ENCODE measurements at places on chromosomes 1 and 21. TPM values are rescaled to one million over a fixed set of nuclear protein-coding genes. Genes with fewer than 3 reads are reported as not detected.
A peak's percentile ranks its signal among the peaks of the same experiment; 100 is the strongest.

DNA sequence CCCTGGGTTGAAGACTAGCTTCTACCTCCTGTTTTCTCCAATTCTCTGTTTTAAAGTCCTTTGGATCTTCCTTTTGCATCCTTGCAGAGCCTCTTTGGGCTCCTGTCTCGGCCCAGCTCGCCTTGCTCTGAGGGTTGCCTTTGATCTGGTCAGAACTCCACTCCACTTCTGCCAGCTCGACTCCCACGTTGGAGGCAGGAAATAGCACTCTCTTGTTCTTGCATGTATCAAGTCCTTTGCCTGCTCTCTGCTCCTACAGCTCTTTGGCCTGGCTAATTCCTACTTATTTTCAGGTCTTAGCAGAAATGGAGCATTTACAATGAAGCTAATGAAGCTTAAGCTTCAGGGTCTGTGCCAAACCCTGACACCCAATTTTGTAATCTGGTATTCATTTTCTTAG is 21.1 kb upstream of the B3GALNT2 start:
- no peak for DNase-seq

GRCh38 chr1:87594736-87595383 is 266.2 kb downstream of the LMO4 start:
- DNase-seq = no peak

DNA sequence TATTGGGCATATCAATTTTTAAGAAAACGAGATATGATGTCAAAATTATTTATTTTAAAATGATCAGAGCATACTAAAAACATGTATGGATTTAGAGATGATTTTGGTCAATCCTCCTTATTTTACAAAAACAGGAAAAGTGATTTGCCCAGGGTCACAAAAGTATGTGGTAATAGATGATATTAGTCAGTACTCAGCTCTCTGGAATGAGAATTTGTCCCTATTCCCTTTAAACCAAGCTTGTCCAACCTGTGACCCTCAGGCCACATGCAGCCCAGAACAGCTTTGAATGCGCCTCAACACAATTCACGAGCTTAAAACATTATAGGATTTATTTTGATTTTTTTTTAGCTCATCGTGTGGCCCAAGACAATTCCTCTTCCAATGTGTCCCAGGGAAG is 104.7 kb downstream of the AKT3 start:
- no peak for DNase-seq

GRCh38 chr1:152188673-152189591 is 29.9 kb upstream of the RPTN start:
- peak; percentile 62 for DNase-seq

- DNase-seq = peak; percentile 47
Measured at GRCh38 chr1:32963746-32964460, 706 bp downstream of the RNF19B start.

The BCL2L15 gene
- total RNA-seq = 0.05 TPM

DNA sequence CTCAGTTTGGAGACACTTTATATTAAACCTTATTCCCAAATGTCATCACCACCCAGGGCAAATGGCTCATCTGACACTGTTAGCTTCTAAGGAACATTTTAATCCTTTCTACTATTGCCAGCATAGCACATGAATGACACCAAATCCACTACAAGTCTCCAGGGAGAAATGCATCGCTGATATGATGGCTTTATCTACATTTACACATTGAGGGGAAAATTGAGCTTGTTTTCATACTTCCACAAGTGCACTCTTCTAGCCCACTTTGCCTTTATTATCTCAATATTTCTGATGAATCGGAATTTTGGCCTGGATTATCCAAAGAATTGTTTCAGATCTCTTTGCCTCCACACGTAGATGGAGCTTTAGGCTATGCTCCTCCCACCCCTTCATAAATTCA is 75.4 kb downstream of the RUNX1 start:
- no peak for DNase-seq

DNA sequence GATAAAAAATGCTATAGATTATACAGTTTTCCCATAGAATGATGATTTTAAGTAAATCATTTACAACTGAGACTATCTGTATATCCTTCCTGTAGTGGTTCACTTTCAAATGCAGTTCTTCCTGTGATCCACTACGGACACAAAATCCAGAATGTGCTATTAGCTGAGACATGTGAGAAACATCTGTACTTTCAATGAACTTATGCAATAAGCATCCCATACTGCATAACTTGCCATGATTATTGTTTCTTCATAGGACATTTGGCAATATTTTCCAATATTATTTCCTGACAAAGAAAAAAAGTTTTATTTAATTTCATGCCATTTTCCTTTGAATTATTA is 83.5 kb upstream of the PRDX6 start:
- DNase-seq = peak; percentile 11

The TMEM269 gene
- 0.03 TPM for total RNA-seq

DNA sequence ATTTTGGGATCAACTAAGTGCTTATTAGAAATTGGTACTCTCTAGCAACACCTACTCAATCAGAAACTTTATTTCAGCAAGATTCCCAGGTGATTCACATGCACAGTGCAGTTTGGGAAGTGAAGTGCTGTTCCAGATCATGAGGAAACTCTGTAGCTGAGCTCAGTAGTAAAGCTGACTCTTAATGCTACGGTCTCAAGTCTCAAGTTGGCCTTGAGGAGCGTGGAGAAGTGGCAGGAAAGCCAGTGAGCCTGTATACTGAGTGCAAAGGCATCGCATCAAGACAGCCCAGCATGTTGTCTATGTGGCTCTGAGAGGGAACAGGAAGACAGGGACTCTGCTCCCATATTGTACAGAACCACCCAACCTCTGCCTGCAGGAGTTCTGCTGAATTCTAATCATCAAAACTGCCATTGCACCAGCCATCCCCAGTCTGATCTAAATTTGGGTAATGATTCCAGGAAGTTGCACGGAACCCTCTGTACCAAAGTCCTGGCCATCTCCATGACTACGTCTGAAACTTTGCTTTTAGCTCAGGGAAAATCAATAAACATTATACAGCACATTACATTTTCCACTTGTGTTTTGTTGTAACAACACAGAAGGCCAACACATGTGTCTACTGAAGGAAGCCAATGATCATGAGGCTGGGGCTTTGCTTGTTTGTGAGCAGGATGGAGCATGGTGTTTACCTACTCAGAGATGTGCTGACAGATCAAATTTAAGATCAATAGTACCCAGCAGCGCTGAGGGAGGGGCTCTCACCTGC is 105.1 kb upstream of the TLR5 start:
- no peak for DNase-seq

The OR2AJ1 gene
- total RNA-seq = not detected

The LAD1 gene
- total RNA-seq = not detected

The THEM4 gene
- total RNA-seq = 11.8 TPM

- no peak for DNase-seq
Measured at GRCh38 chr1:119632841-119633240, 15.2 kb downstream of the ZNF697 start.

GRCh38 chr1:204320382-204320804 is 39.3 kb downstream of the PLEKHA6 start:
- no peak for DNase-seq

GRCh38 chr1:201051399-201051798 is 27.9 kb upstream of the KIF21B start:
- DNase-seq = no peak

DNA sequence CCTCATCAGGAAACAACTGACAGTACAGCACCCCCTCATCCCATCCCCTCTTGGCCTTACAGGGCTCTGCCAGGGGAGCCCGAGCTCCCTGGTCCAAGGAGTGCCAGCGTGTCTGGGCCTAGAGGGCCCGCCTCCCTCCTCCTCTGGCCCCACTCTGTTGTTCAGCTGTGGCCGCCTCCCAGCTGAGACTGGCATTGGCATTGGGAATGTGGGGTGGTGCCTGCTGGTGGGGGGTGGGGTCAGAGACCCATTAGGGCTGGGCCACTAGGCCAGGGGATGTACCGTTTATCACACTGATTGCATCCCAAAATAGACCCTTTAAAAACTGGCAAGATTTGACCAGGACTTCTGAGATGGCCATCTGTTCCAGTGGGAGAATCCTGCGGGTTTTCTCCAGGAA is 1.4 kb downstream of the LDLRAP1 start:
- DNase-seq = no peak

DNA sequence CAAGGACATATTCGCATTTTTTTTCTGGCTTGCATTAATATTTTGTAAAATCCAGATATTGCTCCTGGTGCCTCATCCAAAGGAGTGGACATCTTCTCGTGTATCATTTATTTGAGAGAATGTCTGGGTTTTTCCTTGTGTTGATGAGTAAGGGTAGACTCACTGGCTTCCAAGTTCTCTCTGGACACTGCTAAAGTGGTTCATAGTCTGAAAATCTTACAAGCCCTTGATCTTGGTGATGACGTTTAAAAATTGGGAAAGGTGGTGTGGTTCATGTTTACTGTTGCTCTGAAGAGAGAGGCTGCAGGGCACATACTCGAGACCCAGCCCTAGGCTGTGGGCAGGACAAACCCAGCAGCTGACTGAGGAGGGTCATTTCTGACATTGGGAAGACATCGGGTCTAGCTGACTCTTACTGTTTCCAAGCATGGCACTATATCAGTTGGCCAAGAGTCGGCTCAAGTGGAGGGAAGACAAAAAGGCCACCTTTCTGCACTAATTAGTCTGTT is 296.2 kb downstream of the LMX1A start:
- no peak for DNase-seq

The CRNN gene
- total RNA-seq = not detected

DNA sequence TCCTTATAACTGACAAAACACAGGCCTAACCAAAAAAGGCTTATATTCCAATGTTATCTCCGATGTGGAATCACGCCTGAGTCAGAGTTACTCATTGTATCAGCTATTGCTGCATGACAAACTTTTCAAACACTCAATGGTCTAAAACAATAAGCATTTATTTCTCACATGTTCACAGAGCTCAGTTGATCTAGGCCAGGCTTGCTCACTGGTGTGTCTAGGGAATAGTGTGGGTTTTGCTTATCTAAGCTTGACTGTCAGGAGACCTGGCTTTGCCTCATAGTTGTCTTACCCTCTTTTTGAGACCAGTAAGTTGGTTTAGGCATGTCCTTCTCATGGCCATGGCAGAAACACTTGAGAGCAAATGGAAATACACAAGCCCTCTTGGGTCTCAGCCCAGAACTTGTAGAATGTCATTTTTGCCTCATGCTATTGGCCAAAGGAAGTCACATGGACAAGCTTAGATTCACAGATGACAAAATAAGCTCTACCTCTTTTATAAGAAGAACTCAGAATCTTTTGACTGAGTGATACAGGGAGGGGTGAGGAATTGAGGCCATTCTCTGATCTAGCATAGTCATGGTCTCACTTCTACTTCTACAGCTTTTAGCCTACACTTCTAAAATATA is 130.8 kb downstream of the HMCN1 start:
- peak; percentile 90 for DNase-seq

The UBIAD1 gene
- total RNA-seq = 21.2 TPM

GRCh38 chr21:42581993-42582786 is 68.5 kb downstream of the SLC37A1 start:
- DNase-seq = no peak

DNA sequence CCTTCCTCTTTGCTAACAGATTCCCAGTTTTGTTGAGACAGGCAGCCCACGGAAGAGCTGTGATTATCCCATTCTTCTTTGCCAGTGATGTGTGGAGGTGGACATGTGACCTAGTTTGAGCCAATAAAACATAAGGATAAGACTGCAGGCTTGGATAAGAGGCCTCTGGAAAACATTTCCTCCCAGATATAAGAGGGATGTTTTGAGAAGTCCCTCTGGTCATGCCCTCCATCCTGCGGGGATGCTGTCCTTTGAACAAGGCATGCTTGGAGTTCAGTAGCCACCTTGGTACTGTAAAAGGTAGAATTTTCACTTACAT is 155.7 kb downstream of the TM2D1 start:
- no peak for DNase-seq

- no peak for DNase-seq
Measured at GRCh38 chr1:185404291-185404690, 87.2 kb upstream of the IVNS1ABP start.

DNA sequence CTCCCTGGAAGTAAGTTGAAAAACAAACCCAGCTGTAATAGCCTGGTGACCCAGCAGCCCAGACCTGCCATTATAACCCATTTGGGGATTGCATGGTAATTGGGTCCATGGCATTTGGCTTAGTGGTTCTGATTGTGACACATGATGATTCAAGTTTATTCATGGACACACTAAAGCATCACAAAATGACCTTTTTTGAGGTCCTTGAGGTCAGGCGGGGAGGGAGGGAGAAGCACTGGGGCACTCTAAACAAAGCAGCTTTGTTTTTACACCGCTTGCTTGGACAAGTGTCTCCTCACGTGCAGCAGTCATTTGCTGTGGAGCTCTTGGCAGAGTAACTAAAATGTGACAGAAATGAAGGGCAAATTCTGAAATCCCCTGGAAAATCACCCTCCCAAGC is 241.0 kb upstream of the SGIP1 start:
- DNase-seq = peak; percentile 16

DNA sequence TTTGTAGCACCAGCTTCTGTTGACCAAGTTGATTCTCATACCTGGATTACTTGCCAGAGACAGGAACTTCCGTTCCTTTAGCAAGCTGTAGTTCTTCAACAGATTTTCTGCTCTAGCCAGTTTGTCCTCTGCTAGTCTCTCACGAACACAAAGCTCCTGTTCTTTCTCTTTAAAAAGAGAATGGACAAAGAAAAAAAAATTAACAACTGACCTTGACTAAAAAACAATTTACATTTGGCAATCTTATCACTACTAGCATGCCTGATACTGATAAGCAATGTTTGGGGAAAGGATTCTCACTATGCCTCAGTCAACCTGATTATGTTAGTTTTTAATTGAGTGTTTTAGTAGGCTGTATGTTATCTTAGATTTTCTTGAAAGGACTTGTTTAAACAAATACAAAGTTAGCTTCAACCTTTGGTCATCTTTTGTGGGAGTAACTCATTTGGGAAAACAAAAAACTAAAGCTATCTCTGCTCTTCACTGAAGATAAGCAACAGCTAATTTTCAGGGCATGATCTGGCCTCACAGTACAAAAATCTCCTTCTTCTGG is 8.3 kb downstream of the NEK2 start:
- no peak for DNase-seq

The OR10J1 gene
- not detected for total RNA-seq
